Central memory CD4-positive, alpha-beta T cell (primary cell): ENCODE measurements at places on chromosomes 7 and 10.
A peak's percentile ranks its signal among the peaks of the same experiment; 100 is the strongest.

DNA sequence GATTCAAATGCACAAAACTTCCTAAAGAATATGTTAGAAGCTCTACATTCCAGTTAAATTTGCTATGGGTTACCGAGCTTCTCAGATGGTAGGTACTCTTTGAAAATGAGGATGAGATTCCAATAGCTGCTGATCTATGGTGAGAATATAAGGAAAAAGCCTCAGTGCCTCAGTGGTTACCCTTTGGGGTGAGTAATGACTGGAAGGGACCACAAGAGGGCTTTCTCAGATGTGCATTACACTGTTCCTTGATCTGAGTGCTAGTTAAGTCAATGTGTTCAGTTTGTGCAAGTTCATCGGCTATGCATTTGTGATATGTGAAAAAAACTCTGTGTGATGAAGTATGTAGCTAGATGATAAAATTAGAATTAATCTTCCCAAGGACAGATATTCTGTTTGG is 3.5 kb downstream of the NRCAM start:
- DNase-seq = no peak

DNA sequence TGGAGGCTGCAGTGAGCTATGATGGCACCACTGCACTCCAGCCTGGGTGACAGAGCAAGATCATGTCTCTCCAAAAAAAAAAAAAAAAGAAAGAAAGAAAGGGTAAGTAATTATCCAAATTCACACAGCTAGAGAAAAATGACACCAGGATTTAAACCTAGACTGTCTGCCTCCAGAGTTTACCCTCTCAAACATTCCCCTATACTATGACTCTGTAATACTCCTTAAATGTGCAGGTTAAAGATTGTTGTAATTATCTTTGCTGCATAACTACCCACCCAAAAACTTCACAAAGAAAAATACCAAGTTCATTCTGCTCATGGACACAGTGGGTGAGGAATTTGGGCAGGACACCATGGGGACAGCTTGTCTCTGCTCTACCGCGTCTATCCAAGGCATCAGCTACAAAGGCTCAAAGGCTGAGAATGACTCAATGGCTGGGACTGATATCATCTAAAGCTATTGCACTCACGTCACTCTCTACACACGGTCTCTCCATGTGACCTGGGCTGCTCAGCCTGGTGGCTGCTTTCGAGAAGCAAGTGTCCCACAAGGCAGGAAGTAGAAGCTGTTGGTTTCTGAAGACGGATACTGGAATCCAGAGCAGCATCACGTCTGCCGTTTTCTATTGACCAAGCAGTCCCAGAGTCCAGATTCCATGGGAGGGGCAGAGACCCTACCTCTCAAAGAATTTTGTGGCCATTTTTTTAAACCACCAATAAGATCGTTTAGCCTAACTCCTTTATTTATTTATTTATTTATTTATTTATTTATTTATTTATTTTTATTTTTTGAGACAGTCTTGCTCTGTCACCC is 185.7 kb upstream of the AUTS2 start:
- no peak for DNase-seq

- no peak for DNase-seq
These were observed at the start of gene COL13A1 for GRCh38 chr10:69801434-69802315. TSS of gene COL13A1 (plus strand) at chr10:69801906. CDS start at chr10:69802424, 518 bp downstream.

DNA sequence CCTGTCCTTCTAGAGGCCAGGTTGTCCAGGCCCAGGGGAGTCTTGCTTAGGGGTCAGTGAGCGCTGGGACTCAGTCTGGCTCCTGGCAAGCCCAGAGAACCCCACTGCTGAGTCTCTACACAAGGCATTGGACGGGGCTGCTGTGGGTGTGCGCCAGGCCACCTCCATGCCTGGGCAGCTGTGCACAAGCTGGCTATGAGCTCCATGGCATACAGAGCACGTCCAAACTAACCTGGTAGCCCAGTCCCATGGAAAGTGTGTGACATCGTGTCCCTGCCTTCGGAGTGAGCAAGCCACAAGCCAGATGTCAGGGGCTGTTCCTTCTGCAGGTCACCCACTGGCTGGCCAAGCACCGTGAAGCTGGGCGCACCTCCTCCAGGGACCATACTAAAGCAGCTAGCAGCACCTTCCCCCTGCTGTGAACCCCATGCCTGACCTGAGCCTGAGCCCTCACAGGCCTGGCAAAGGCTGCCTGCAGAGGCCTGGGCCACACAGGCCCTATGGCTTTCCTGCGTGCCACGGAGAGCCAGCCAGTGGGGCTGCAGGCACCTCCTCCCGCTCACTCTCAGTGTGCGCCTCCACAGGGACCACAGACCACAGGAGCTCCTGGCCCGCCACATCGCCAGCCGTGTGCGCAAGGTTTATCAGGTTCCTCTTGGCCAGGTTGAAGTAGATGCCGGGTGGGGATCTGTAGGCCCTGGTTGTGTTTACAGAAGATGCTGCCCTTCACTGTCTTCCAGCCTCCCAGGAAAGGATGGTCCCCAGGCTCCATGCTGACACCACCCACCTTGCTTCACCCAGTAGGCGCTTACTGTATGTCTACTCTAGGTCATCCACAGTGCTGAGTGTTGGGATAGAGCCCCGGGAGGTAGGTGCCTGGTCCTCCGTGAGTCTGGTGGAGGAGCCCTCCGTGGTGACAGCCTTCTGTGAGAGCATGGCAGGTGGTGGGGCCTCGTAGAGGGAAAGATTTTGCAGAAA is 219.7 kb downstream of the EBF3 start:
- DNase-seq = no peak

GRCh38 chr7:35374858-35375257 is 121.0 kb upstream of the TBX20 start:
- DNase-seq = no peak

- no peak for DNase-seq
These were observed 3.4 kb downstream of the MMRN2 start for GRCh38 chr10:86953747-86954680.

DNA sequence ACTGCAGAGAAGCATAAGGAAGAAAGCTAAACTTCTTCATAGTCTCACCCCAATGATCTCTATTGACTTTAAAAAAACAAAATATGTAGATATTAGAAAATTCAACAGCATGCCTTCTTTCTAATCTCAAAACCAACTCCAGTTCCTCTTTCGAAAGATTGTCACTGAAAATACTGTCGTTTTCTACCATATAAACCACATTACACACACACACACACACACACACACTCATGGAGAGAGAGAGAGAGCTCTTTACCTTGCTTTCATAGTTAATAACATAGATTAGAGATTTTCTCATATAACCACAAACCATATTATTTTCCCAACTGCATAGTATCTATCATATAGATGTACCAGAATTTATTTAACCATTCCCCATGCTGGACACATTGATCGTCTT is 296.2 kb upstream of the MGMT start:
- no peak for DNase-seq

- no peak for DNase-seq
These were observed 228.9 kb downstream of the AGMO start for GRCh38 chr7:15332956-15333355.

DNA sequence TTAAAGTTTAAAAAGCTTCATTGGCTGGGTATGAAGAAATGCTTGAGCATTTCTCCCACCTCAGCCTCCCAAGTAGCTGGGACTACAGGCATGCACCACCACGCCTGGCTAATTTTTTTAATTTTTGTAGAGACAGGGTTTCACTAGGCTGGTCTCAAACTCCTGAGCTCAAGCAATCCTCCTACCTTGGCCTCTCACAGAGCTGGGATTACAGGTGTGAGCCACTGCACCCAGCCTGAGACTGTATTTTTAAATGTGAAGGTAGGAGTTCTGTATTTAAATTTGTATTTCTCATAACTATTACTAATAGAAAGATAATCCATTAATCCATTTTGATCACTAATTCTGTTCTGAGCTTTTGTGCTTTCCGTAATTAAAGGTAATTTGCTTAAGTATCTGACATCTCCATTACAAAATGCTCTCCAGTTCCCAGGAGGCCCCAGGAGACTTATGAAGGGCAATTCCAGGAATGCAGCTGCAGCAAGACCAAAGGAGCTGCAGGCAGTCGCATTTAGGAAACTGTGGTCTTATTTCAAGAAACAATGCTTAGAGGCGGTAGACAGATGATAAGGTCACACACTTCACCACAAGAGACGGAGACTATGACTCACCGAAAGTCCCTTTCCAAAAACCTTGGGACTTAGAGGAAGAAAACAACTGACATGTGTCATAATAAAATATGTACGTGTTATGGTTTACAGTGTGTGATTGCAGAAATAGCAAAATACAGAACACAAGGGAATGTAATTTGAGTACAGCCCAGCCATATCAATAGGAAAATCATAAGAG is 23.3 kb downstream of the YAE1 start:
- DNase-seq = peak; percentile 80

- no peak for DNase-seq
These were observed 120.9 kb upstream of the KAT6B start for GRCh38 chr10:74705358-74705980.

DNA sequence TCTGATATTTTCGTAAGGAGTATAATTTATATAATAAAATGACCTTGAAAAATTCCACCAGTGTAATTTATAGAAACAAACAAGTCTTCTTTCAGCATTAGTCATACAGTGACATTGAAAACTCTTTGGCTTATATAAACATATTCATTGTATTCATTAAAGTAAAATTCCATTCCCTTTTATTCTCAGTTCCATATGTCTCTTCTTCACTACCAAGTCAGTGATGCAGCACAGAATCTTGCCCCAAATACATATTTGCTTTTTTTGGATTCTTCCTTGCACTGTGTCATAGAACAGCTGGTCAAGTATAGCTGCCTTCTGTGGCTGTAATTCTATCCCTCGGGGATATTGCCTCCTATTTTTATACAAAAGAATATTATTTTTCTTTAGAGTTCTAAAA is 884.5 kb upstream of the POT1 start:
- no peak for DNase-seq

- no peak for DNase-seq
These were observed 52.2 kb downstream of the CALML3 start for GRCh38 chr10:5576780-5577624.

DNA sequence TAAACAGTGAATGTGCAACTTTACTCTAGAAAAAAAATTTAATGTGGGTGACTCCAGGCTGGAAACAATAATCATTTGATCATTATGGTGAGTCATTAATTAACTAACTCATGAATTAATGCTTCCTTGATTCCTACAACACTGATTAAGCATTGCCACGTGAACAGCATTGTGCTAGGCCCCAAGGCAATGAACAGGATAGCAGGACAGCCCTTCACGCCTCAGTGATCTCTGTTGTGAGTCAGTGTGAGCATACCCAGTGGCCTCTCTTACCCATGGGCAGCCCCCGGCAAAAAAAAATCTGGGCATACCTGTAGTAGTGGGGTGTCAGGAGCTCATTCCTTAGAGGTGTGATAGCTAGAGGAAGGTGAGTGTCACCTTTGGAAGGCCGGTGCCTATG is 76.0 kb downstream of the DENND2A start:
- DNase-seq = no peak
